Stimulated activated CD4-positive, alpha-beta T cell treated with anti-CD3 and anti-CD28 coated beads, TNF-alpha, amount 100 ng/mL, for 1 hour (primary cell): ENCODE measurements at places on chromosomes 11 and 22.

GRCh38 chr11:44177905-44178304 lies 82.4 kb downstream of the EXT2 start:
- DNase-seq, result no peak

- DNase-seq, result no peak
Observed at GRCh38 chr22:22027955-22028354, 45.4 kb upstream of the TOP3B start.

GRCh38 chr11:78218707-78219492 lies 30.2 kb downstream of the USP35 start:
- no peak for DNase-seq

DNA sequence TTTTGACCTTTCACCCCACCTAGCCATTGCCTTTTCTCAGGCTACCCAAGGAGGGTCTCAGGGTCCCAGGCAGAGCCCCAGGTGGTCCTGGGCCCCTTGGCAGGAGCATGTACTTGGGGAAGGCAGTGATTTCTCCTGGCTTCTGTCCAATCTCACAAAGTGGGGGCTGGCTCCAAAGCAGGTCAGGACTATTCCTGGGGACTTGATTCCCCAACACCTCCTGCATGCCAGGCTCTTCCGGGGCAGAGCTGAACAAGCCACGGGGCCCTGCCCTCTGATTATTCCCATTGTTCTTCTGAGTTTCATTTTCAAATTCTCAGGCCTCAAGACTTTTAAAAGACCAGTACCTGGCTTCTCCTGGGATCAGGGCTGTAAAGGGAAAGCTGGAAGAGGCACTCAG lies 1.5 kb upstream of the TCF20 start:
- no peak for DNase-seq

DNA sequence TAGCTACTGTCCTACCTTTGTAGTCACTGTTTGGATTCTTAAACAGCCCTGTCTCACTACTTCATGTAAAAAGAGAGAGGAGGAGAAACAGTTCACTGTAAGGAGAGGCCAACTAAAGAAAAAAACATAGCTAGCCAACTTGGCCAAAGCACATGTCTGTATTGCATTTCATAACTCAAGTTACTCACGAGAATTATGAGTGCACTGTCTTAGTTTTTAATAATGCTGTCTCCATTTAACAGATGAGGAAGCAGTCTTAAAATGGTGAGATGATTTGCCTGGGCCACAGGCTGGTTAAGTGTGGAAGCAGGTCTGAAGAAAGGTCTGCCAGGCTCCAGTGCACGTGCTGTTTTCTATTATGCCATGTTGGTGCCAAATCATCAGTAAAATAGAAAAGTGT lies 104.5 kb downstream of the UVRAG start:
- no peak for DNase-seq

DNA sequence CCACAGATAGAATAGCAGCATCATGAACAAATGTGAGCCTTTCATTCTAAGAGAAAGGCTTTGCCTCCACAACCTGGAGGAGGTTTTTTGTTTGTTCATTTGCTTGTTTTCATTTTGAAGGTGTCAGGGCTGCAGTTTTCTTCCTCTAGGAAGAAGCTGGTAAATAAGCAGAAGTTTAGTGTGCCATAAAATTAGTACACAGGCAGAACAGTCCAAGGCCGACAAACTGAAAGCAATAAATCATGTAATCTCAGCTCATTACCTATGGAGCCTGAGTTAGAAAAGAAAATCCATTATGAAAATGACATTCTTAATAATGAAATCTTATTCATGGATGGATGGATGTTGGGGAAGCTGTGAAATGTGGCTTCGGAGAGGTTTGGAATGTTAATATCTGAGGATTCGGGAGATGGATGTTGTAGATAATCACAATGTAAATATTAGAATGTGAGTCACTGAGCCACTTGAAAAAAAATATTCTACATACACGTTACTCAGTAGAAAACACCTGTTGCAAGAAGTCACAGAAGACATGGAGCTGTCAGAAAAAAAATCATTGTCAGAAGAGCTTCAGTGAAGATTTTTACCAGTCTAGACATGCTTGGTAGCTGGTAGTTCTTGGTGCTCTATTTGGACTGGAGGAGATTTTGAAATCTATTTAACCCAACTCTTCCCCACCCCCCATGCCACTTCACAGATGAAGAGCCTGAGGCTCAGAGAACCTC lies 15.0 kb upstream of the ZDHHC13 start:
- no peak for DNase-seq

DNA sequence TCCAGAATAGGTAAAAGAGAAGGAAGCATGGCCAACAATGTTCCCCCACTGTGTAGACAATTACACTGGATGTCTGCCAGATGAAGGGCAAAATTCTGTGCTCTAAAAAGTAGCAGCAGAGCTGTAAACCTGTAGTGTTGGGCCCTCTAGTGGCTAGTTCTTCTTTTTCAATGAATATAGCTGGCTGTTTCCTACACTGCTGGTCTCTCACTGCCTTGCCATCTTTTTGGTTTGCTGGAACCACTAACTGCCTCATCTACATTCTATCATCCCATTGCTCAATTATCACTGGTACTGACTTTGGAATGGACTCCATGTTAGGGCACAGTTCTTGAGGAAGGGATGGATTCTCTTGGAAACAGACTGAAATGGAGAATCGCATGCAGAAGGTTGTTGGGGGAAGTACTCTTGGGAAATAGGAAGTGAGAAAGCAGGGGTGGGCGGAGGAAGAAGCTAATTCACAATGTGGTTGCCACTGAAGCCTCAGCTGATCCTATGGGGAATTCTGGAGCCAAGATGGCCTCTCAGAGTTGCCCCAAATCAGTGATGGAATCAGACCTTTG lies 17.9 kb downstream of the KCNE3 start:
- DNase-seq, result peak; percentile 10

- DNase-seq, result no peak
Observed at GRCh38 chr11:8403310-8403709, 139.6 kb upstream of the LMO1 start.

- DNase-seq, result no peak
Observed at GRCh38 chr22:36447632-36448031, 33.8 kb downstream of the TXN2 start.

DNA sequence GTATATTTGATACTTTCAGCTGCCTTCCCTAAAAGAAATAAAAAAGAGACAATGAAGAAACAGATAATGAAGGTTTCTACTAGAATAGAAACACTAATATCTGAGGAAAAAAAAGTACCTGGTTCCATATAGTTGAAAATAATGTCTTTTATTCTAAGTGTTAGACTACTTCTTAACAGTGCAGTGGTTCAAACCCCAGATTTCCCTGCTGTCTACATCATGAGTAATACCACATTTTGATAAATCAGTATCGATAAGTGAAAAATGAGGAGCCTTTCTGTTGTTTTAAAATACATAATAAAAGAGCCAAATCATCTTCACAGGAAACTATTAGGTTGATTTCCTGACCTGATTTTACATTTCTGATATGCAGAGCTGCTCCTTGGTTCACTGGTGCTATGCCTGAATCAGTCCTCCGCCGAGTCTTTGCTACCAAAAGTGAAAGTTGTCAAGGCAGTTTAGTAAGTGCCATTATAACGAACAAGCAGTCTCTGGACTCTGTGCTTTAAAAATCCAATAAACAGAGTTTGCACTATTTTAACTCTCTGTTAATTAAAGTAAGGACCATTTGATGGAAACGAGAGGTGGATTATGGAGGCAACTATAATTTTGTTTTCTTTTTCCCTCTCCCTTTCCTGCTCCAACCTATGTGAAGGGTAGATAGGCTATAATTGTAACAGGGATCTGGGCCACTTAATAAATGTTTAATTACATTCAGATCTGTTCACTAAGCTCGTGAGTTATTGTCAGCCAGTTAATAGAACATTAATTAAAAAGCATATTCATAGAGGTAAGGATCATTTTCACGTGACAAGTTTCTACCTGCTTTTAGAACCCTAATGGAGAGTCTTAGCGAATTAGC lies 724.5 kb upstream of the RAG2 start:
- DNase-seq, result no peak

GRCh38 chr11:29300420-29300819 lies 716.4 kb downstream of the KCNA4 start:
- no peak for DNase-seq

DNA sequence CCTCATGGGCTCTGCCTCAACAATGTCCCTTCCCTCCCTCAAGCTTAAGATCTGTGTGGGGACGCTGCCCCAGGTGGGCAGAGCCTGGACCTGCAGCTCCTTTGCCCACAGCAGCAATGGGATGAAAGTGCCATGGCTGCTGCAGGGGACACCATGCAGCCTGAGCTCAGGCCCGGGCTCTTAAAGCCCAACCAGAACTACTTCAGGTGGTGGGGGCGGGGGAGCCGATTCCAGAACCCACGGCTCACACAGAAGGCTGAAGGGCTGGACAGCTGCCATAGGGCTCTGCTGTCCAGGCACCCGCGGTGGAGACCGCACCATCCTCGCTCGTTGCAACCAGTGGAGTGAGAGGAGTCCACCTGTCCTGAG lies 12.5 kb downstream of the CHID1 start:
- no peak for DNase-seq

- DNase-seq, result no peak
Observed at GRCh38 chr11:88039476-88040147, 135.6 kb downstream of the RAB38 start.

GRCh38 chr11:109998921-109999320 lies 94.3 kb upstream of the ZC3H12C start:
- DNase-seq, result no peak

- DNase-seq, result no peak
Observed at GRCh38 chr11:112215621-112216020, 10.6 kb upstream of the PTS start.

DNA sequence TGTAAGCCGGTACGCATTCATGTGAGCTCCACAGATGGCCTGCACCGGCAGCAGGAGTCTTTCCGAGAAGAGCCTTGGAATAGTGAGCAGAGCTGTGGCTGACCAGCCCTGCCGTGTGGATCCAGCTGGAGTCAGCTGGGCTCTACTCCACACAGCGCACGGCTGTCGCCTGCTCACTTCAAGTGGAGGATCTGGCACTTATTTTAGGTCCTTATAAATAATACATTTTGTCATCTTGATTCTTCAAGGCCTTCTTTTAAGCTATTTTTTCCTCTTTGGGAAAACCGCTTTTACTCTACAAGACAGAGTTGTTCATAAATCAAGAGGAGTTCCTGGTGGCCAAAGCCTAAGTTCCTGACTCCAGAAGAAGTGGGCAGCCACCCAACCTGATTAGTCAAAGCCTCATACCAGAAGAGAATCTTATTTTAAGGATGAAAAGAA lies 93.8 kb downstream of the KCNC1 start:
- no peak for DNase-seq

- no peak for DNase-seq
Observed at GRCh38 chr11:2678396-2678795, 21.4 kb downstream of the KCNQ1OT1 start.

DNA sequence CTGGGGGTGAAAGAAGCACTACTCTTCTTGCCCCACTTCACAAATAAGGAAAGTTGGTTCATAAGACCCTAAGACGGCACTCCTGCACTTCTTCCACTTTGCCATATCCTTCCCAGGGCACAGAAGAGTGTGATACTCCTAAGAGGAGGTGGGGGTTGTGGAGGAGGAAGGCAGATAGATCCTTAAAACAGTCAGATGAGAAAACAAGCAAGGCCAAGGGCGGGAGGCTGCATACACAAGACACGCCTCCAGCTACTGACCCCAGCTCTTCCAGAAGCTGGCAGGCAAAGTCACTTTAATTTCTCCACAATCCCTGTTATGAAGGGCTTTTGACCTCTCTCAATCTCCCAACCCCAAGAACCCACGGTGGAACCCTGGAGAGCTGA lies 1.6 kb upstream of the CHRM4 start:
- DNase-seq, result no peak

DNA sequence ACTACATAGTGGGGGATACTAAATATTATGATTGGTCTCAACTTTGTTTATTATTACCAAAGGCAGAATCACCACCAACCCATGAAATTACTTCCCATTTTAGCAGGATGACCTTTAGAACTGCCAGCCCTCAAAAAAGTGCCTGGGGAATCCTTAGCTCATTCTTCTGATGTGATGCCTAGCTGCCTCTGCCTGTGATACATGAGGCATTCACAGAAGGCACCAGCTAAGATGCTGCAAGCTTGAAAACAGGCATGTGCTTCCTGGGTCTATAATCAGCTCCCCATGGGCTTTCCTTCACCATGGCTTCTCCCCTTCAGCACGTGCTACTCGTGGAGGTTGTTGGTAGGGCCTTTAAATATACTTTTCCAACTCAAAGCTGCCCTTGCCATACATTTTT lies 50.4 kb upstream of the ARHGAP20 start:
- DNase-seq, result no peak

DNA sequence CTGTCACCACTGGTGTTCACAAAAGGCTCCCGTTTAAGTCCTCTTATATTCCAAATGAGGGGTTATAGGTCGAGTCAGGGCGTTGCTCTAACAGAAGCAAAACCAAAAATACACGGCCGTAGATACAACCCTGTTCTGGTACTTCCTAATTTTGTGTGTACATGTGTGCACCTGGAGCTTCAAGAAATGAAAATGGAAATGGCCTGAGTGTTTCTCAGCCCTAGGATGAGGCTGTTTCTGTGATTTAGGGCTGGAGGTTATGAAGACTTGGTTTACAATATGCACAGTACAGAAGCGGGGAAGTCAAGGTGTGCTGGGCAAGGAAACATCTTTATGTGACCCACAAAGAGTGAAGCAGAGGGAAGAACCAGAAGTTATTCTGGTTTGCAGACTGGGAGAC lies 110.4 kb upstream of the OR4B1 start:
- DNase-seq, result no peak

GRCh38 chr22:42179616-42180015 lies 49.0 kb upstream of the CYP2D6 start:
- no peak for DNase-seq

GRCh38 chr11:130022799-130023198 lies 20.2 kb upstream of the PRDM10 start:
- DNase-seq, result no peak

GRCh38 chr11:134640536-134640935 lies 228.5 kb upstream of the B3GAT1 start:
- no peak for DNase-seq

- no peak for DNase-seq
Observed at GRCh38 chr22:29069463-29069862, 3.4 kb upstream of the KREMEN1 start.

GRCh38 chr11:78542007-78542406 lies 32.7 kb downstream of the NARS2 start:
- DNase-seq, result no peak

GRCh38 chr11:33944693-33945424 lies 53.0 kb upstream of the LMO2 start:
- no peak for DNase-seq

- DNase-seq, result no peak
Observed at GRCh38 chr11:125494561-125494960, 1.5 kb downstream of the FEZ1 start.
